ENCODE measurements at places on chromosomes 6 and 20.

DNA sequence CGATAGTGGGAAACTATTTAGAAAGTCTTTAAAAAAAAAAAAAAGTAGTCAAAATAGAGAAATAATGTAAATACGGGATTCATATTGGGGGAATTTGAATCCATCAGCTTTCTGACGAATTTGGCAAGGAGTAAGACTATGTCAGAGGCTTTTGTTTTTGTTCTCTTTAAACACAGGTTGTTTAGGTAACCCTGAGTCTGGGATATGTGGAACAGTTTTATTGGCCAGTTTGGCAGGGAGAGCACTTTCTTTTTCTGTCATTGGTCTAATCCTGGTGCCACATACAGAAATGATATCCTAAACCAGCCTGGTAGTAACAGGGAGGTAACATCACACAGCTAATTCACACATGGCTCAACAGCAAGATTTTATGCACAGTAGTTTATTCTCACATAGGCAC lies 27.7 kb downstream of the HAO1 start:
- DNase-seq: no peak

GRCh38 chr6:53199156-53199555 lies 50.5 kb upstream of the GCM1 start:
- DNase-seq: no peak

DNA sequence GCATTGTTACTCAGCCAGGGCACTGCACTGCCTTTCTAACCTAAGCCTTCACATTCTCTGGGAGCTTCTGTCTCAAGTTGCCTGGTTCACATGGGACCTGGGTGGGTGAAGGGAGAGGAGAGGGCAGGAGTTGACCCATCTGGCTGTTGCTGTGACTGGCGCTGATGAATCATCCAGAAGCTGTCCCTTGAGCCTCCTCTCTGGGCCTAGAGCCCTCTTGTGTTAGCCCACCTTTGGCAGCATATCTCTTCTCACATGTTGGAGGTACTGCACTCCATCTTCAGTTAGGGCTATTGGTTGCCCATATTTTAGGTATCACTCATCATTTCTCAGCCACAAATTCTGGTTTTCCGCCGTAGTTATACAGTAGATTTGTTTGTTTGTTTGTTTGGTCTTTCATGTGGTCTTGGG lies 19.8 kb downstream of the XRN2 start:
- no peak for DNase-seq

- no peak for DNase-seq
These were observed 80.8 kb downstream of the SLC22A23 start for GRCh38 chr6:3376064-3376463.

- no peak for DNase-seq
These were observed 307 bp downstream of the RANBP9 start for GRCh38 chr6:13711324-13711732.

Data from fibroblast of skin of right biceps (primary cell).